BJ (cell line): ENCODE measurements at places on chromosomes 7 and 10.
A peak's percentile ranks its signal among the peaks of the same experiment; 100 is the strongest.

GRCh38 chr7:90951986-90952954 lies 312.0 kb upstream of the FZD1 start:
- no peak for DNase-seq

DNA sequence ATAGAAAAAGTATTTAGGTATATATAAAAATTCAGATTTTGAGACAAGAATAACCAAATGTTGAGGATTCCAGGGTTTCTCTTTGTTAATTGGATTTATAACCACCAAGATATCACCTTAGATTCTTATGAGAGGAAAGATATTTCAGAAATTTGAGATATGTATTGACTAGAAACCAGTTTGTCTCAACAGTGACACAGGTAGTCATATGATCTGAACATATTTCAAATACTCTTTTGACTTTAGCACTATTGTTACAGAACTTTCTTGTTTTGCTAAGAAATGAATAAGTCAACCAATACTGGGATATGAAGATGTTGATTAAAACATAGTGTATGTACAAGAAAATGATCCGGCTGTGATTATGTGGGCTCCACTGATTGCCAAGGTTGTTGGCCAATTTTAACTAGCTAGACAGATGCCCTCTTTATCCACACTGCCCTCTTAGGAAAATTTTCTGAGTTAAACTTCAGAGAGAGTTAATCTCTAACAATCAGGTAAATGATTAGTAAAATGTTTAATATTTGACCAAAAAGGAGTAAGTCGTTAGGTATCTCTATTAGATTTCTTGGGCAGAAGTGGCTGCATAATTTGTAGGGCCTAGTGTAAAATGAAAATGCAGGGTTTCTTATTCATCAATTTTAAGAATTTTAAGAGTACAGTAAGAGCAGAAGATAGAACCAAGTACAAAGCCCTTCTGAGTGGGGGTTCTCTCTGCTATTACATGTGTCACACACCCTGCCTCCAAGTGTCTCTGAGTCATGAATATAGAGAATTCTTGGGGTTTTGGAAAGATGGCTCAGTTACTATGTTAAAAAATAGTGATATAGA lies 376.0 kb downstream of the TFEC start:
- no peak for DNase-seq

GRCh38 chr10:97774811-97775294 lies 3.1 kb upstream of the SFRP5 start:
- DNase-seq = no peak

- peak; percentile 37 for DNase-seq
These were observed 278.8 kb downstream of the CACNA2D1 start for GRCh38 chr7:82164813-82165212.

- DNase-seq = peak; percentile 9
These were observed 58.2 kb upstream of the ANTXRL start for GRCh38 chr10:46228563-46229071.

DNA sequence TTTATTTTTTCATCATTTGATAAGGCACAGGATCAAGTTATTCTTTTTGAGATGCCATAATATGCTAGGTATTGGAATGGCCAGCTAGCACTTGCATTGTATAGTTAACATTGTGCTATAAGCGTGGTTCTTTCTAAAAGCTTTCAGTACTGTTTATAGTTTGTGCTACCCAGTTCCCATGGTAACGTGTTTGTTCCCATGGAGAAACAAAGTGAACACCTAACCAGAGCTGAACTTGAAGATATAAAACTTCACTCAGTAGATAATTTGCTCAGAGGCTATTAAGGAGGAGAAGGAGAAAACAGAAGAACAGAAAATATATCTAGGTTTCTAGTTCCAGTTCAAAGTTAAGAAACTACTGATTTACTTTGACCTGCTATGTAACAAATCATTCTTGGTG lies 23.6 kb upstream of the ITGB8 start:
- DNase-seq = no peak

- no peak for DNase-seq
These were observed 22.8 kb downstream of the MAD1L1 start for GRCh38 chr7:2209961-2210323.

GRCh38 chr7:123717689-123718088 lies 31.1 kb downstream of the WASL start:
- DNase-seq = no peak

DNA sequence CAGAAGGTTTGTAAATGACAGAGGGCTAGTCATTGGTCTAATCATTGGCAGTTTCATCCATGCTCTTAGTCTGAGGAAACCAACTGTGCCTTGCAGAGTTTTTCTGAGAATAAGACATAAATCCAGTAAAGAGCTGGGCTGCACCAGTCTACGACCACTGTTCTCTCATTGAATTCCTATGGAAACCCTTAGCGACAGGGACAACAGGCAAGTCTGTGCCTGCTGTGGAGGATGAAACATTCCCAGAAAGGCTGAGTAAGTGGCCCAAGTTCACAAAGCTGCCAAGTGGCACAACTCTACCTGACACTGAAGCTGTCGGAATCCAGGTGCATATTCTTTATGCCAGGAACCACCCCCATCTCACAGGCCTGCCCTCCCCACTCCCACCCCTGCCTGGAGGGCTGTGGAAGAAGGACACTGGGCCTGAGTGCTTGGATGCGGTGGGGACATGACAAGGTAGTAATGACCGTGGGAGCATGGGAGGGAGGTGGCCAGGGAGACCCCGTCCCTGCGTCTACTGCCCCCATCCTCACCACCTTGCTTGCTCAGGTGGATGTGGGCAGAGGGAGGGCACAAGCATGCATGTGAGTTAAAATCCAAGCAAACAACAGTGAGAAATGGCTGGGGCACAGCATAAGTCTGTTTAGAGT lies 58.0 kb downstream of the VSTM4 start:
- DNase-seq = no peak

DNA sequence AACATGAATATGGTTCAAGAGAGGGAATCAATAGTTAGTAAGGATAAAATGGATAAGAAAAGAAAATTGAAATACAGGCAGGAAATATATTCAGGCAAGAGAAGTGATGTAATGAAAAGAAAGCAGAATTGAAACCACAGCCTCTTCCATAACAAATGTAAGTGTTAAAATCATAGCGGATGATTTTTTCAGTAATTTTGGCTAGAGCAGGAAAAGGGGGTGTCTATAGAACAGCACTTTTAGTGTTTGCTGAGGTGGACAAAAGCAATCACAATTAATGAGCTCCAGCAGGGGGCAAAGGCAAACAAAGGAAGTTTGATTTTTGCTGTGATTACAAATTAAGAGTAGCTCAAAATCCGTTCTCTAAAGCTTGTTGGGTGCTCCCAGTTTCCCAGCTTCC lies 79.0 kb downstream of the TRIL start:
- no peak for DNase-seq

DNA sequence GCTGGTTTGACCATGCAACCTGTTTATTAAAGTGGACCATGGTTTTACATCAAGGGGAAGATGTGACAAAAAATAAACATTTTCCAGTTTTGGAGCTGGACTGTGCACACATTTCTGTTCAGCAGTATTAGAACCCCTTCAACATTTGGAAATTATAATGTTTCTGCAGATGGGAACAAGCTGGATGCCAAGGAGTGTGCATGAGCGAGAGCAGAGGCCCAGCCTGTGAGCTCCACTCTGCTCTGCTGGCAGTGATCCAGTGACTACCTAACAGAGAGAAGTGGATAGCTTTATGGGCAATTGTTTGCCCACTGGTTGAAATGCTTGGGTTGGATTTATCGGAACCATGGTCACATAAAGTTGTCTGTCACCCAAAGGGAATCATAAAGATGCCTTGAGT lies 456.7 kb downstream of the NRG3 start:
- DNase-seq = no peak

DNA sequence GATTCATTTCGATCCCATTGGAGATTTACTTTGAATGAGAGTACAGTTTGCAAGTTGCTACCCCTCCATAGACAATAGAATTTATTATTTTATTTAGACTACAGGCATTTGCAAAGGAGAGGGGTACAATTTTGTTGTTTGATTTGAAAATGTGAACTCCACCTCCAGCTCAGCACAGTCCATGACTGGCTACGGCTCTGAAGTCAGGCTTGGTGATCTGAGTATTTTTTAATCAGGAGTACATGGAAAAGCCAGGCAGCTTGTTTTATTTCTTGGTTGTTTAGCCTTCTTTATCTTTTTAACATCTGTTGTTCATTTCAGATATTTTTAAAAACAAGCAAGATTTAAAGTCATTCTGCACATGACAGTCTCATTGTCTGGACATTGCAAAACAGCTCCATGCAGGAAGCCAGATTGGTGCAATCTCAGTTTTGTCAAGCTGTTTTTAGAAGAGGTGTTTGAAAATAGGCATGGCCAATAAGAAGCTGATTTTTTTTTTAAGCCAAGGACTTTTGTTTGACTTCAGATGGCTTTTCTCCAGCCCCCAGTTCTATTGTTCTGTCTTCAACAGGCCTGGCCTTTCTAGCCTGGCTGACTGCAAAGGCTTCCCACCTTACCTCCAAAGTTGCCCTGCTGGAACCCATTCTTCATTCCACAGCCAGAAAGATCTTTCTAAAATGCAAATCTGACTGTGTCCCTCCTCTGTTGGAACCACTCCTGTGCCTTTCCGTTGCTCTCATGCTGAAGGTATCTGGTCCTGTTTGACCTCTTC lies 12.2 kb downstream of the PLXDC2 start:
- no peak for DNase-seq

- no peak for DNase-seq
These were observed 15.2 kb upstream of the FGFR2 start for GRCh38 chr10:121613456-121613855.

- no peak for DNase-seq
These were observed 5.1 kb downstream of the ALOX5 start for GRCh38 chr10:45378914-45379726.

GRCh38 chr10:34089253-34089652 lies 725.8 kb downstream of the PARD3 start:
- DNase-seq = no peak

DNA sequence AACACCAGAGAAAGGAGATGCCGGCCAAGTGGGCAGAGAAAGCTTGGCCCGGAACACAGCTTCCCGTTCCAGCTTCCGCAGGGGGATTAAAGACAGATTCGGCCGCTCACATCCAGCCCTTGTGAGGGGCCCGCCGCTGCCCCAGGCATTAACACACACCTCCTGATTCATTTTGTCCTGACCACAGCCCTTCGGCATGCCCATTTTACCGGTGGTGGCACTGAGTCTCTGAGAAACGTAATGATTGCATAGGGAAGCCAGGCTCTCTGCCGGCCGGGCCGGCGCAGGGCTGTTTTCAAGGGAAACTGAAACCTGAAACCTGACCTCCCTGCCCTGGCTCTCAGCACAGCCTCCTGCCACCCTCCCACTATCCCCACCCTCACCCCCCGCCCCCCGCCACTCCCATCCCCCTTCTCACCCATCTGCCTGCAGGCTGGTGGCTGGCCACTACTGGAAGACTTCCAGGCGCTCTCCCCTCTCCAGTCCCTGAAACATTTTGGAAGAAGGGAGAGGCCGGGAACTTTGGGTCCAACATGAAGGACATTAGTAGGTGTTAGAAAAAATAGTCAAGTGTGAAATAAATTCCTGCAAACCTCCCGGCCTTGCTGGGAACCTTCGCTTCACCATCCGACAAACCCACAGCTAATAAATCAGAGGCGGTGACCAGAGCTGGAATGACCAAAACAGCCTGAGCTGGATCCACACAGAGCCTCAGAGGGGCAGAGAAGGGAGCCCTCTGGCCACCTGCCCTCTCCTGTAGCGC lies 83.5 kb upstream of the CUX1 start:
- no peak for DNase-seq

DNA sequence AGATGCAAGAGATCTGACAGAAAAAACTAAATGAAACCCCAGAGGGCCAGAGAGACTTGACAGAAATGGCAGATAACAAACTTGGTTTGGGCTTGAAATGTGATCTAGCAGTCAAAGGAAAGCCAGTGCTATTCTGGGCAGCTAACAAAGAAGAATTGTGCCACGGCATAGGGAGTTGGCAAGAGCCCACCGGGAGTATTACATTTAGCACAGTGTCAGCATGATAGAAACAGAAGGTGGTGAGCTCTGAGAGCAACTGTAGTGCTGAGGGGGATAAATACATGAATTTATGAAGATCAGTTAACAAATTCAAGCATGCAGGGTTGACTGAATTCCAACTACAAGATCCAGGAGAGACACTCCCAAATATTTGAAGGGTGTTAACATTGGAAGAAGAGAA lies 91.1 kb downstream of the AHCYL2 start:
- no peak for DNase-seq

DNA sequence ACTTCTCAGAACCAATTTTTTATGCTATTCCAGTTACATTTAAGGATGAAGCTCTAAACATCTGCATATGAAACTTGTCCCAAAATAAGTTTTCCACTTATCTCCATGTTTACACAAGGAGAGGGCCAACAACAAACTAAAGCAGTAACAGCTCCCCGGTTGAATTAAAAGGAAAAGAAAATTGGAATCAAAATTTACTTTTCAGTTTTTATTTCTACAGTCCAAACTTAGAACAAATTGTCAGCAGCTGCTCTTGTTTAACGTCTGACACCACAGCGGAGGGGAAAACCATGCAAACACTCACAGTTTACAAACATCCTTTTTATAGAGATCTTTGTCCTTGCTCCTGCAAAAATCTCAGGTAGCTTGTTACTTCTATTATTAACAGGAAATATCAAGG lies 101.3 kb downstream of the COL28A1 start:
- peak; percentile 16 for DNase-seq

DNA sequence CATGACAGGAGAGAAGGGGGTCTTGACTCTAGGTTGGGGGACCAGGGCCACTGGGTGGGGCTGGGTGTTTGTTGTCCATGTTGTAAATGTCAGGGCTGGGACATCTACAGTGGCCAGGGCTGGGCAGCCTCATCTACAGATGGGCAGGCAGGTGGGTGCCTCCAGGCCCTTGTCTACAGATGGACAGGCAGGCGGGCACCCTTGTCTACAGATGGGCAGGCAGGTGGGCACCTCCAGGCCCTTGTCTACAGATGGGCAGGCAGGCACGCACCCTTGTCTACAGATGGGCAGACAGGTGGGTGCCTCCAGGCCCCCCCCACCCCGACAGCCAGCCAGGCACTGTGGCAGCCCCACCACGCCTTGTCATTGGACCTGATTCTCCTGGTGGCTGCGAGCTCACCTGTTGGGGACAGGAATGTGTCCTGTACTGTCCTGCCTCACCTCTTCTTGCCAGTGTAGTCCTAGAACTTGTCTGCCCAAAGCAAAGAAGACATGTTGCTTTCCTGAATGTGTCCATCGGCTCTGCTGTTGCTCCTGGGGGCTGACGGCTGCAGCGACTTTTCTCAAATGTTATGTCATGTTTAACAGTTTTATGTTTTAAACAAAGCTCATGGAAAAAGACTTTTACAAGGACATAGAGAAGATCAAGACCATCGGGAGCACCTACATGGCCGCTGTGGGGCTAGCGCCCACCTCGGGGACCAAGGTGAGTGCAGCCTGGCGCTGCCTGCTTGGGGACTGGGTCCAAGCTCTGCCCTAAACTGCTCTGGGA lies 129.9 kb downstream of the ADCY1 start:
- no peak for DNase-seq
